ENCODE measurements at places on chromosomes 3 and 15. TPM values are rescaled to one million over a fixed set of nuclear protein-coding genes. Genes with fewer than 3 reads are reported as not detected.

TP63 gene
- total RNA-seq, result 0.07 TPM

- no peak for DNase-seq
Measured at GRCh38 chr3:152245498-152246170, 23.1 kb upstream of the MBNL1 start.

GRCh38 chr3:106299300-106300098 is 430.7 kb upstream of the CBLB start:
- no peak for DNase-seq

GOLGA8G gene
- not detected for total RNA-seq

GRCh38 chr15:31352339-31352751 is 25.7 kb downstream of the KLF13 start:
- DNase-seq, result peak; percentile 79

DNA sequence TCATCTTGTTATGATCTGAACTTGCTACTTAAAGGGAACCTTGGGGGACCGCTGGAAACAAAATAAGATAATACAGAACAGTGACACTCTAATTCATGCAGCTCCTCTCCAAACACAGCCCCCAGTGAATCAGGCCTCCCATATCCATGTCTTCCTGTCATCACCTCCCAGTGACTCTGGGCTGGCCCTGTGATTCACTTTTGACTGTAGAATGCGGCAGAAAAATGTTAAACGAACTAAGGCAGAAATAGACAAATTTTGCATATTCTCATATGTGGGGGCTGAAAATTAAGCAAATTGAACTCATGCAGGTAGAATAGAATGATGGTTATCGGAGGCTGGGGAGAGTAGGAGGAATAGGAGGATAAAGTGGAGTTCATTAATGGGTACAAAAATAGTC is 20.2 kb upstream of the GADL1 start:
- no peak for DNase-seq

- no peak for DNase-seq
Measured at GRCh38 chr3:110793611-110794010, 278.0 kb upstream of the NECTIN3 start.

SPINK8 gene
- total RNA-seq, result not detected

GRCh38 chr15:40111888-40112287 is 3.2 kb upstream of the BMF start:
- DNase-seq, result no peak

DNA sequence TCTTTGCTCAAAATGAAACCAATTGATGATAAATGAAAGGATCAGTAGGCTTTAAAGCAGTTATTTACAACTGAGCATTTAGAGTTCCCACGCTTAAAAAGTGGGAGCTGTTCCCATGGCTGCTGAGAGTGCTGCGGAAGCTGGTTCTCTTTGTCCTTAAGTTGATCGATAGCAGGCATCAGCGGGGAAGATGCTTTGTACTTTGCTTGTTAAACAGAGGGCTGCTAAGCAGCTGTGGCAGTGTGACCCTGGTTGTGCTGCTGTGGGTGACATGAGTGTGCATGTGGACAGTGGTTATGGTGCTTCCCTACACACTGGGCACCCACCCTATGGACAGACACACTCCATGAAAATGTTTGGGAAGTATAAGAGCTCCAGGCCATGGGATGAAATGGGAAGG is 96.3 kb downstream of the PTPRG start:
- no peak for DNase-seq

GRCh38 chr15:72229076-72229946 is 1.7 kb downstream of the PKM start:
- DNase-seq, result no peak

DNA sequence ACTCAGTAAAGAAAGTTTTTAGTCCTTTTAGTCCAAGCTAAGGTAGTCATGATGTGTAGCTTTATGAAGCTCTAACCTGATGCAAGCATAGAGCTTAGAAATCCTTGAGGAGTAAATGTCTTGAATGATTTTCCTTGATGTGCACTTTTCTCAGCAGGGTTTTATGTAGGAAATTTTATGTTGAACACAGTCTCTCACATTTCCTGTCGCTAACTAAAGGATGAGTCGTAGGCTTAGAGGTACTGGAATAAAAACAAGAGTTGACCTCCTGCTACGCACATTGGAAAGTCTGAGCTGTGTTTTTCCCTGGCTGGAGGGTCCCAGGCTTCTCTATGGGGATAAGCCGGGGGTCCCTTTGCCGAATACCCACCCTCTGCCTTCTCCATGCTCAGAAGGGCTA is 34.7 kb upstream of the ZPLD1 start:
- DNase-seq, result no peak

GRCh38 chr3:10780922-10781321 is 35.1 kb upstream of the SLC6A11 start:
- DNase-seq, result no peak
